ENCODE measurements at places on chromosomes 11 and 22.

DNA sequence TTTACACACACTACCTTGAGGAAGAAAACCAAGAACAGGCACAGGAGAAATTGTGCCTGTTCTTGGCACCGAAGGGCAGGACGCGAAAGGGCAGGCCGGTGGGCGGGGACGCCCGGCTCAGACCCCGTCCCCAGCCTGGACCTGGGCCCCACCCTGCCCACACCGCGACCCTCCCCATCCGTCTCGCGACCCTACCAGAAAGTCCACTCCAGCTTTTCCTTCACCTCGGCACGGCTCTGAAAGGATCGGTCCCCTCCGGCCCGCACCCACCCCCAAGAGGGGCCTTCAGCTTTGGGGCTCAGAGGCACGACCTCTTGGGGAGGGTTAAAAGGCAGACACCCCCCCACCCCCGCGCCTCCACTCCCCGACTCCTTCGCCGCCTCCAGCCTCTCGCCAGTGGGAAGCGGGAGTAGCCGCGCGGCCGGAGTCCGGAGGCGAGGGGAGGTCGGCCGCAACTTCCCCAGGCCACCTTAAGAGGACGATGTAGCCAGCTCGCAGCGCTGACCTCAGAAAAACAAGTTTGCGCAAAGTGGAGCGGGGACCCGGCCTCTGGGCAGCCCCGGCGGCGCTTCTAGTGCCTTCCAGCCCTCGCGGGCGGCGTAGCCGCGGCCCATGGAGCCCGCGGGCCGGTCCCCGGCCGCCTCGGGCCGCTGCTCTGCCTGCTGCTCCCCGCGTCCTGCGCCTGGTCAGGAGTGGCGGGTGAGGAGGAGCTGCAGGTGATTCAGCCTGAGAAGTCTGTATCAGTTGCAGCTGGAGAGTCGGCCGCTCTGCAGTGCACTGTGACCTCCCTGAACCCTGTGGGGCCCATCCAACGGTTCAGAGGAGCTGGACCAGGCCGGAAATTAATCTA, 4.4 kb downstream of the SEC14L6 start:
- DNase-seq, result no peak

- DNase-seq, result no peak
Observed at GRCh38 chr11:114208377-114208776, 87.8 kb upstream of the NNMT start.

DNA sequence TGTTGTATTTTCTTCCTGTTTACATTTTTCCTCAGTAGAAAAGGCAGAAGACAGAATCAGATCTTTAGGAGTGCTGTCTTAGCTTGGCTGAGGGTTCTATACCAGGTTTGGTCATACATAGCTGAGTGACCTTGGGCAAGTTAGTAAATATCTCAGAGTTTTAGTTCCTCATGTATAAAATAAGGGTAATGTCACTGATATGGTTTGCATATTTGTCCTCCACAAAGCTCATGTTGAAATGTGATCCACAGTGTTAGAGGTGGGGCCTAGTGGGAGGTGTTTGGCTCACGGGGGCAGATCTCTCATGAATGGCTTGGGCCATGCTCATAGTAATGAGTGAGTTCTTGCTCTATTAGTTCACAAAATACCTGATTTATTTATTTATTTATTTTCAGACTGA, 7.5 kb upstream of the HTR3A start:
- no peak for DNase-seq

GRCh38 chr11:86396396-86396795, 21.7 kb downstream of the CCDC81 start:
- DNase-seq, result peak; percentile 53

DNA sequence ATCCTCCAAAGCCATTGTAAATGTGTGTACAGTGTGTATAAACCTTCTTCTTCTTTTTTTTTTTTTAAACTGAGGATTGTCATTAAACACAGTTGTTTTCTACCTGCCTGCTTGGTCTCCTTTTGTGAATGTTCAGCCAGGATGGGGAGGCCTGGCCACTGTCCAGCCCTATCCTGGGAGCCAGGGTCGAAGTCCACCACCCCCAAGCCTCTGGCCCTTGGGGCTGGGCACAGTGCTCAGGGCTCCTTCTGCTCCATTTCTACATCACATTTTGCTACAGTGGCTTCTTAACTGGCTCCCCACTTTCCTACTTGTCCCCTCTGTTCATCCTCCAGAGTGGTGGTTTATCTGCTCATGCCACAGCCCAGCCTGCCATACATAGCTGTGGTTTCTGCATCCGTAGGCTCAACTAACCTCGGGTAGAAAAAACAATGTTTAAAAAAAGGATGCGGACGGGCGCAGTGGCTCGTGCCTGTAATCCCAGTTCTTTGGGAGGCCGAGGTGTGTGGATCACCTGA, 2.5 kb upstream of the SMARCB1 start:
- DNase-seq, result no peak

DNA sequence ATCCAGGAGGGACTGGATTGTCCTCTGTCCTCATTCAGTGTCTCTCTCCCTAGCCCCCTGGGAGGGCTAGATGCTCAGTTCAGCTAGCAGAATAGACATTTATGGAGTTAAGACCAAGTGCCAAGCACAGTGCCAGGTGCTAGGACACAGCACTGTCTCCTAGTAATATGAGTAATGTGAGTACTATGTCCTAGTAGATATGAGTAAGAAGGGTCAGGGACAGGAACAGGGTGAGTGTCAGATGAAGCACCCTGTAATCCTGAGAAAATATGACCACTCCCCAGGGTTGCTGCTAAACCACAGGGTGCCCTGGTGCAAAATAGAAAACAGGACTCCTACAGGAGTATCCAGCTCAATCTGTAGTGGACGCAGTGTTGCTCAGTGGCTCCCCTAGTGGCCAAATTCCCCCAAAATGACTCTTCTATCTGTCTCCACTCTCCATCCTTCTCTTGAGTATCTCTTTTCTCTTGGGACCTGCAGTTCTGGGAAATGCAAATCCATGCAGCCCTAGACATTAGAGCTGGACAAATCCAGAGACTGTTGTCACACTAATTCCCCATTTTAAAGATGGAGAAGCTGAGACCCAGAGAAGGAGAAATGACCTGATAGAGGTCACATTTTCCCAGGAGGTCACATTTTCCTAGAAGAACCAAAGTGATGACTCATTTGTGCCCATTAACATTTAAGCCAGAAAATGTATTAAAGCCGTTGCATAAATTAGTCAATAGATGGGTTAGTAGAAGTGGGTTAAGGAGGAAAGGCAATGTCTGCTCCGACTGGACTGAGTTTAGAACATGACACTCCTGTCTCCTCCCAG, 214.3 kb downstream of the NXPE2 start:
- no peak for DNase-seq

DNA sequence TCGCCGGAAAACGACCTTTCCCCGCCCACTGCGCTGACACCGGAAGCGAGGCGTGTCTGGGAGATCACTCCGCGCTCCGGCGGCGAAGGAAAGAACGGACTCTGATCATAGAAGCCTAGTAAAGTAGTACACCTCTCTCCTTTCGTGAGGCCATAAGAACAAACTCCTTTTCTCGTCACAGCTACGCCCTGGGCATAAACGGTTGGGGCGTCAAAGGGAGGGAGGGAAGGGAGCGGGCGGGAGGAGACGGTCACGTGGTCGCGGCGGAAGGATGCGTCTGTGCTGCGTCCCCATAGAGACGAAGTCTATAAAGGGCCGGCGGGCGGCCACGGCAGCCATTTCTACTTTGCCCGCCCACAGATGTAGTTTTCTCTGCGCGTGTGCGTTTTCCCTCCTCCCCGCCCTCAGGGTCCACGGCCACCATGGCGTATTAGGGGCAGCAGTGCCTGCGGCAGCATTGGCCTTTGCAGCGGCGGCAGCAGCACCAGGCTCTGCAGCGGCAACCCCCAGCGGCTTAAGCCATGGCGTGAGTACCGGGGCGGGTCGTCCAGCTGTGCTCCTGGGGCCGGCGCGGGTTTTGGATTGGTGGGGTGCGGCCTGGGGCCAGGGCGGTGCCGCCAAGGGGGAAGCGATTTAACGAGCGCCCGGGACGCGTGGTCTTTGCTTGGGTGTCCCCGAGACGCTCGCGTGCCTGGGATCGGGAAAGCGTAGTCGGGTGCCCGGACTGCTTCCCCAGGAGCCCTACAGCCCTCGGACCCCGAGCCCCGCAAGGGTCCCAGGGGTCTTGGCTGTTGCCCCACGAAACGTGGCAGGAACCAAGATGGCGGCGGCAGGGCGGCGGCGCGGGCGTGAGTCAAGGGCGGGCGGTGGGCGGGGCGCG, at the start of gene ATF4:
Gene ATF4, plus strand, starts transcription at position 337 of the 880 bp plus-strand sequence. CDS start 884 bp downstream, outside the sequence.
- DNase-seq, result no peak

DNA sequence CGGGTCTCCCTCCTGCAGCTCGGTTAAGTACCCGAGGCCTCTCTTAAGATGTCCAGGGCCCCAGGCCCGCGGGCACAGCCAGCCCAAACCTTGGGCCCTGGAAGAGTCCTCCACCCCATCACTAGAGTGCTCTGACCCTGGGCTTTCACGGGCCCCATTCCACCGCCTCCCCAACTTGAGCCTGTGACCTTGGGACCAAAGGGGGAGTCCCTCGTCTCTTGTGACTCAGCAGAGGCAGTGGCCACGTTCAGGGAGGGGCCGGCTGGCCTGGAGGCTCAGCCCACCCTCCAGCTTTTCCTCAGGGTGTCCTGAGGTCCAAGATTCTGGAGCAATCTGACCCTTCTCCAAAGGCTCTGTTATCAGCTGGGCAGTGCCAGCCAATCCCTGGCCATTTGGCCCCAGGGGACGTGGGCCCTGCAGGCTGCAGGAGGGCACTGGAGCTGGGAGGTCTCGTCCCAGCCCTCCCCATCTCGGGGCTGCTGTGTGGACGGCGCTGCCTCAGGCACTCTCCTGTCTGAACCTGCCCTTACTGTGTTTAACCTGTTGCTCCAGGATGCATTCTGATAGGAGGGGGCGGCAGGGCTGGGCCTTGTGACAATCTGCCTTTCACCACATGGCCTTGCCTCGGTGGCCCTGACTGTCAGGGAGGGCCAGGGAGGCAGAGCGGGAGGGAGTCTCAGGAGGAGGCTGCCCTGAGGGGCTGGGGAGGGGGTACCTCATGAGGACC, 25.0 kb downstream of the FADS3 start:
- no peak for DNase-seq

DNA sequence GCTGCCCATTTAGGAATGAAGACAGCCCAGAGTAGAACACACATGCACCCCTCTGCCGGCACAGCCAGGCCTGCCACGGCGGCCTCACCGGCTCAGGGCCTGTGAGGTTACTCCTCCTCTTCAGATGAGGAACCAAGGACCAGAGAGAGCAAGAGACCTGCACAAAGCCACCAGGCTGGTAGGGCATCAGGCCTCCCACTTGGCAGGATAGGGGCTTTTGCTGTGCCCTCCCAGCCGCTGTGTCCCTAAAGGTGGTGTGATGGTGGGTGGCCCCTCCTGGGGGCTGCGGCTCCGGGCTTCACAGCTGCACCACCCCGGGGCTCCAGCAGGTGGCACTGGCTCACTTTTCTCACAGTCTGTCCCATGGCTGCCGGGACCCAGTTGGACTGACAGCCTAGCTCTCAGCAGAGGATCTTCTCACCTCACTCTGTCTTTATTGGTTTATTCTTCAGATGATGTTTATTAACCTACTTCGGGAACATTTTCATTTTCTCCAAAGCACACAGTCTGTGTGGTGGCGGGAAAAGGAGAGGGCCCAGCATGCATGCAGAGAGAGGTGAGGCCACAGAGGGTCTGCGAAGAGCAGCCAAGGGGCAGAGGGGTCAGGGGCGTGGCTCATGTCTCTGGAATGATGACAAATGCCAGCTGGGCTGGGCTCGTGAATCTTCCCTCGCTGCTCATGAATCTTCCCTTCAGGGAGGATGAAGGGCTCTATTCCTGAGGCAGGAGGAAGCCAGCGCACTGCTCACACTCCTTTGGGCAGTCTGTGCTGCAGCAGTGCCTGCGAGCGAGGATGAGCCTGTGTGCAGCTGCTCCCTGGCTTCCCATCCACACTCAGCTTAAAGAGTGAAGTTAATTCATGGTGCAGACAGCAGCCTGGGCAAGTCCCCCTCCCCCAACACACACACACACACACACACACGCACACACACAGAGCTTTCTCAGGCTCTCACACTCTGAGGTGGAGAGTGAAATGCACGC, 101.1 kb upstream of the PITPNB start:
- no peak for DNase-seq

- DNase-seq, result no peak
Observed at GRCh38 chr11:126996036-126996804, 4.3 kb downstream of the KIRREL3 start.

- no peak for DNase-seq
Observed at GRCh38 chr11:128929468-128929867, 13.2 kb downstream of the TP53AIP1 start.

- DNase-seq, result no peak
Observed at GRCh38 chr11:1171985-1172728, 14.4 kb downstream of the MUC5AC start.

DNA sequence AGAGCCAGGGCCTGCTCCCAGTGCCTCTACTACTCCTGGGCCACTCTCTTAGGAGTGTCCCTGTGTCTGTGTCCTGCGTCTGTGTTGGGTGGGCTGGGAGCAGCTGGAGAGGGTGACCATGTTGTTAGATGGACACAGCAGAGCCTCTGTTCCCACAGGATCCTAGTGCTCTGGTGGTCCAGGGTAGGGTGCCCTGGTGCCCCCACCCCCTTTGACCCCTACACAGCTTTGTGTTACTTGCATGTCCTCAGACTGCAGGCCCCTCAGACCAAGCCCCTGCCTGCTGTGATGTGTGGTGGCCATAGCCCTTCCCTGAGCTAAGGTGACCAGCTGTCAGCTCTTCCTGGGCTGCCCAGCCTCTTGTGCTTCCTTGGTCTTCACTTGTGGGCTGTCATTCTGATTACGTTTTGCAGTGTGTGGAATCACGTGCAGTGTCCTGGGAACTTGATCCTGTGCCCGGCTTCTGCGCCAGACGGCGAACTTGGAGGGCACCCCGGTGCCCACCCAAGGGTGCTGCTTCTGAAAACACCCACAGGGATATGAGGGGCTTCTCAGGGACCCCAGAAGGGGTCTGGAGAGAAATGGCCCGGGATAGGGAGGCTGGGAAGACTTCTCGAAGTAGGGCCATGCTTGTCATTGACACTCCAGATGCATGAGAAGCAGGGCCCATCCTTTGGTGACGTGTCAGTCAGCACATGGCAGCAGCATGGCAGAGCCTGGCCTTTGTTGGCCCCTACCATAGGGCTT, 1.5 kb downstream of the TANGO2 start:
- no peak for DNase-seq

DNA sequence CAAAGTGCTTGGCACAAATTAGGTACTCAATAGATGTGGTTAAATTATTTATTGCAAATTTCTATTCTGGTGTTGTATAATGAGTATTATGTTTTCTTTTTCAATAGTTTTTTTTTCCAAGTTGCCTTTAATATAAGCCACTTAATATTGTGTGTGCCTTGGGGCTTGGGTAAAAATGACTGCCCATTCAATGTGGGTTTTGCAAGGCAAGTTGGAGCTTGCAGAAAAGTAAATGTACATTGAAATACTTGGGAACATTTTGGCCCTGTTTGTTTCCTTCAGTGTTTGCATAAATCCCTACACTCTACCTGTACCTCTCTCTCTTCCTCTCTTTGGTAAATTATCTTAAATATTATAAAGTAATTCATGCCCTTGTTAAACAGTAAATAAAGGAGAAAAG, 2.1 kb upstream of the CCDC81 start:
- no peak for DNase-seq

- no peak for DNase-seq
Observed at GRCh38 chr11:102819491-102819890, 21.5 kb upstream of the MMP1 start.

- DNase-seq, result no peak
Observed at GRCh38 chr22:45468872-45469271, 33.8 kb upstream of the FBLN1 start.

Measured in non-pigmented ciliary epithelial cell (primary cell).